ENCODE measurements at places on chromosomes 1 and 21.

GRCh38 chr1:236143104-236143948 is 987 bp downstream of the GPR137B start:
- peak; percentile 27 for DNase-seq

- DNase-seq = no peak
Measured at GRCh38 chr1:42933060-42933586, 25.5 kb downstream of the SLC2A1 start.

DNA sequence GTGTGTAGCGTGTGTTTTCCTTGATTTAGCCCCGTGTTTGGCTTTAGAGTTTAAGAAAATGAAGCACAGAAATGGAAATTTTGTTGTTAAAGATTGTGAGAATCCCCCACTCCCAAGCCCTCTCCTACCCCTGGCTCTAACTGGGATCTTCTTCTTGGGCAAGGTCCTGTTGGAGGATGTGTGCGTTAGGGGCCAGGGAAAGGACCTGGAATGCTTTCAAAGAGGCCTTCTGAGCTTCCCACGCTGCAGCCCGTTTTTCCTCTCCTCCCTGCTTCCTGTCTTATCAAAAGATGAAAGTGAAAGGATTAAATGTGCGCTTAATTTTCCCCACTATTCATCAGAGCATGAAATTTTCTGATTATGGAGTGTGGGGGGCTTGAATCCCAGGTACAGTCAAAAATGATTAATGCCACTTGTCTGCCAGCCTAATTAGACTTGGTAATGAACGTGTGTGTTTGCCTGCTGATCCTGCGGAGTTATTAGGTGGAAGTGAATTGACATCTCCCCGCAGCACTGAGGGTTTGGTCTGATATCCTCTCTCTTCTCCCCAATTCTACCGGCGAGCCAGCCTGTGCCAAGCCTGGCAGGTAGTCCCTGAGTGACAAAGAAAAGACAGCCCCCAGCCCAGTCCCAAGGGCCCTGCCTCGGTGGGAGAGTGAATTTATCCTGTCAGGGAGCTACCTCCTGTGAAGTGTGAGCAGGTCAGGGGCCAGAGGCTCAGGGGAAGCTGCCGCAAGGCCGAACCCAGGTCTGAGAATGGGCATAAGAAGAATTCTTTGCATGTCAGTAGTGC is 4.9 kb downstream of the RASSF5 start:
- no peak for DNase-seq

- DNase-seq = no peak
Measured at GRCh38 chr1:62361431-62361830, 42.2 kb upstream of the KANK4 start.

DNA sequence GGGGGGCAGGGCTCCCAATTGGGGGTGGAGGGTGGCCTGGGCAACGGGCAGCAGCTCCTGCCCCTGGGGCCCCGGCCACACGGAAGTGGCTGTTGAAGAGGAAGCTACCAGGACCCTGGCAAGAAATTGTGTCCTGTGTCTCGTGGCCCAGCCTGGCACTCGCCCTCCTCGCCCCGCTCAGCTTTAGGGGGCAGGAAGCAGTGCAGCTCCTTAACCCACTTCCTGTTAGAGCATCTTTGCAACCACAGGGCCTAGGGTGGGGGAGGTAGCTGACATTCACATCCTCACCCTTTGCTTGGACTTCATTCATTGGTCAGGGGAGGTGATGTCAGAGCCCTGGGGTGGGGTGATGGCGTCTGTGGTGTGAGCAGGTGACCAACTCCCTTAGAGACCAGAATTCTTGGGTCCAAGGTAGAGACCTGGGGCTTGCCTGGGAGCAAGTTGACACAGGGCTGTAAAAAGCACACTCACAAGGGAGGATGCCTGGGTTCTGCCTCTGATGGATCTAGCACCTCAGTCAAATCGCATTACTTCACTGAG is at the start of gene ARHGAP30:
ARHGAP30 (minus strand) TSS at position 161 of the 540 bp plus-strand sequence. CDS start 267 bp downstream, outside the sequence.
- DNase-seq = peak; percentile 53

GRCh38 chr21:17514124-17514845 is 1.4 kb downstream of the CXADR start:
- peak; percentile 40 for DNase-seq

- DNase-seq = no peak
Measured at GRCh38 chr21:30986965-30987364, 51.3 kb downstream of the KRTAP19-8 start.

DNA sequence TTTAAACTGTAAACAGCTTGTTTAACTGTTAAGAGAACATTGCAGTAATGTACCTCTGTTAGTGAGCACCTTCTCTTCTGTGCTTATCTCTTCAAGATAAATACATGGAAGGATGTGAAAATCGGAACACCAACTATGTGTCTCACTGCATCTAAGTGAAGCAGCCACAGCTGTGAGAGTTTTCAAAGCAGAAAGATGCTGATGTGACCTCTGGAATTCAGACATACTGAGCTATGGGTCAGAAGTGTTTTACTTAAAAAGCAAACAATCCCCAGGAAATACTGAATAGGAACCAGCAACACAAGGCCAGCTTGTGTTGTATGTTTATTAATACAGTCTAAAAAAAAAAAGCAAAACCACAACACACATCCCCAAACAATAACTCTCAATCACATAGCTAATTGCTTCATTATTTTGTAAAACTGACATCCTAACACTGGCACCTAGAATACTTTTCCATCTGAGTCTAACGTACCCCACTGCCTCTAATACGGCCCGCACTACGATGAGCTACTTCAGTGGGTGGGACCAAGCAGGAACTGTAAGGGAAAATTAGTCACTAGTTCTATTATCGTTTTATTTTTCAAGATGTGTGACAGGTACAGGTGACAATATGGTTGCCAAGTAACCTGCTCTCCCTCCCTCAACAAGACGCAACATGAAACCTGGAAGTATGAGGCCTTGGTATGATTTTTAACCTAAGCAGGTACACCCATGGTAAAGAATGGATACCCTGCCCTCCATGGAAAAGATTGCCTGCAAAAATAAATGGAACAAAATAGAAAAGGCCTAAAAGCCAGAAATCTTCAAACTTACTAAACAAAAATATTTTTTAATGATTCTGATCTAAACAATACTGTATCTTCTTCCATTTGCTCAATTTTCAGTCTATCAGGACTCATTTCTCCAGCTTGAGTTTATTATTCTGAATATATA is 13.9 kb downstream of the ERRFI1 start:
- no peak for DNase-seq

- no peak for DNase-seq
Measured at GRCh38 chr1:232621050-232621449, 8.9 kb downstream of the SIPA1L2 start.

DNA sequence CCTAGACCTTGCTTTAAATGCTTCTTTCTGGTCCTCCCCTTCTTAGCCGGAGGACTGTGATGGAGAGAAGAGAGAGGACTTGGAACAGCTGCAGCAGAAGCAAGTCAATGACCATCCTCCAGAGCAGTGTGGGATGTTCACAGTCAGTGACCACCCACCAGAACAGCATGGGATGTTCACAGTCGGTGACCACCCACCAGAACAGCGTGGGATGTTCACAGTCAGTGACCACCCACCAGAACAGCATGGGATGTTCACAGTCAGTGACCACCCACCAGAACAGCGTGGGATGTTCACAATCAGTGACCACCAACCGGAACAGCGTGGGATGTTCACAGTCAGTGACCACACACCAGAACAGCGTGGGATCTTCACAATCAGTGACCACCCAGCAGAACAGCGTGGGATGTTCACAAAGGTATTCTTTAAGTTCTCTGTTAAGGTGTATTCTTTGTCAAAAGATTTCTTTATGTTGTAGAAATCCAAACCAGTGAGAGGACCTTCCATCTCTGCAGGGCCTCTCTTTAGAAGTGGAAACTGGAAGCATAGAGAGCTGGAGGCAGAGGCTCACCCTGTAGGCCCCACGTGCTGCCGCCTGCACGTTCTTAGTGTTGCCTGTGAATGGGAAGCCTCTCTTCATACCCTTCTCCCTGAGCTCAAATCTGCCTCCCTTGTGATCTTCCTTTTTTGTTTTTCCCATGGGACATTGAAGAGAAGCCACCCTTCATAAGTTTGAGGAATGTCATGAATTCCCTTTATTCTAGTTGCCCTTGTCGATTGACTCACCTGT is 10.6 kb downstream of the PCNT start:
- DNase-seq = no peak

- DNase-seq = peak; percentile 15
Measured at GRCh38 chr1:940107-941014, 16.6 kb downstream of the SAMD11 start.

DNA sequence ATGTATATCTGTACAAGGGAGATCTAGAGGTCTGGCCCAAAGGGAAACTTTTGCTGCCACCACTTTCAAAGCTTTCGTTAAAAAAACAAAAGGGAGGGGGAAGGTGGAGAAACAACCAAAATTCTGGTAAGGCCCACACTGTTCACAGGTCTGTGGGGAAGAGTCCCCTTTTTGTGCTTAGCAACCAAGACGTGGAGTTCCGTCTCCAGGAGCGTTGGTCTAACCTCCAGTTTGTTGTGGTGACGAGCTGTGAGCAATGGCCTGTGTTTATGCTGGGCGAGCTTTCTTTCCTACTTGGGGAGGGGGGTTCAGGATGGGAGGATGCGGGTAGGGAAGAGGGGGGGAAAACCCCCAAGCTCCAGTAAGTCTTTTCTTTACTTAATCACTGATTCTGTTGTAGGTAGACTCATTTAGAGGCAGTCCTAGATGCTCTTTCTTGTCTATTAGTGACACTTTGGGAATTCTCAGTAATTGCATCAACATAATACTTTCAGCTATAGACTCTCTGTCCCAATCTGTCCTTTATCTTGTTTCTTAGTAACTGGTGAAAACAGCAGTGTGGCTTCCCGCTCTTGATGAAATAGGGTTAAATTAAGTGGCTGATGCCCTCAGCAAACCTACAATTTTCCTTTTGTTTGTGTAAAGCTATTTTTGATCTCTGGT is 1.5 kb downstream of the HIPK1 start:
- DNase-seq = no peak

DNA sequence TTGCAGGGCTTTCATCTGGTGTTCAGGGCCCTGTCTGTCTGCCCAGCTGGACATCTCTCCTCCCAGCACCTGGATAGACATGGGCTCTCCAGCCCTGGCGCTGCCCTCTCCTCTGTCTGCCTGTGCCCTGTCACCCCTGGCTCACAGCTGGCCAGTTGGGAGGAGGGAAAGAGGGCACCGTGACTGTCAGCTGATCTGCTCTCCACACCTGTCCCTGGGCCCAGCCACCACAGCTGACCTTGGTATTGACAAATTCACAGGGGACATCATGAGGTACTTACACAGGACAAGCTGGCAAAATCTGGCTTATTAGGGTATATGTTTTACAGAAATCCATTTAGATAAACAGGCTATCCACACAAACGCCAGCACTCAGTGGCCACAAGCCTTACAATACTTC is 8.3 kb downstream of the TNR start:
- DNase-seq = no peak

DNA sequence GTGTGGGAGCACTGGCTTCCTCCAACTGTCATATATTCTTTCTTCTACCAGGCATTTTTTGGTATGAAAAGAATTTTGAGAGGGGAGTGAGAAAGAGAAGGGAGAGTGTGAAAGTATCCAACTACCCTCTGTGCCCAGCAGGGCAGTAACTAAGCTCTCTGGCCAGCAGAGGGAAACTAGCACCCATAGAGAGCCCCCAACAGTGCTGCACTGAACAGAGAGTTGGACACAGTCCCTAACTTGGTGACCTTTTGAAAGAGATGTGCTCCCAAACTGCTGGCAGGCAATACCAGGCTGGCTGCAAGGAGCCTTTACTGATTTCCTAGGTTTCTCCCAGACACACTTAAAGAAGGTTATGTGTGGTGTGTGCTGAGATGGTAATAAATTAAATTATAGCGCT is 118.8 kb upstream of the PBX1 start:
- peak; percentile 5 for DNase-seq

GRCh38 chr1:16189003-16189402 is 23.4 kb downstream of the ARHGEF19 start:
- DNase-seq = no peak

GRCh38 chr21:14523234-14523633 is 22.9 kb downstream of the SAMSN1 start:
- DNase-seq = no peak

GRCh38 chr1:64183395-64184002 is 19.9 kb upstream of the UBE2U start:
- no peak for DNase-seq

DNA sequence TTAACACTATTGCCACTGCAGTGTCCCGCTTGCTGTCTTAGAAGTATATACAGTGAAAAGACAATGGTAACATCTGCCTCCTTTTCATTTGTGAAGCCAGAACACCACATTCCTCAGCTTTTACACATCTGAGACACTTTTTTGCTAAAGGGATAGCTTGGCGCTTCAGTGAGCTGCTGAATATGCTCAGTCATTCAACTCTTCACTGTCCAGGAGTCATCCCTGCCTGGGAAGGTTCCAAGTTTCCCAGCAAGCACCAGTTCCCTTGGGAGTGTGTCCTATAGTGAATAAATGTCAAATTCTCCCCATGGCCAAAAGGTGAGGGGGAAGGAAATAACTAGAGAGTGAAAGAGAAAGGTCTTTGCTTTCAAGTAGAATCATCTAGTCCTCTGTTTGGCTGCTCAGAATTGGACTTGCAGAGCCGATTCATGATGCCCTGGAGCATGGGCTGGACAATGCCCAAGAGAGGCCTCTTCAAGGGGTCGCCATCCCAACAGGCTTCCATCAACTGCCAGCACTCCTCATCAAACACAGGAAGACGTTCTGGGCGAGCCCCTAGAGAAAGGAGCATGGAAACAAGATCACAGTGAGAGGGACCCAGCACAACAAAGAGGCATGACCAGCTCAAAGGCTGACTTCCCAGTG is 25.5 kb upstream of the RBBP5 start:
- no peak for DNase-seq

GRCh38 chr1:192564099-192564498 is 11.5 kb upstream of the RGS1 start:
- no peak for DNase-seq

DNA sequence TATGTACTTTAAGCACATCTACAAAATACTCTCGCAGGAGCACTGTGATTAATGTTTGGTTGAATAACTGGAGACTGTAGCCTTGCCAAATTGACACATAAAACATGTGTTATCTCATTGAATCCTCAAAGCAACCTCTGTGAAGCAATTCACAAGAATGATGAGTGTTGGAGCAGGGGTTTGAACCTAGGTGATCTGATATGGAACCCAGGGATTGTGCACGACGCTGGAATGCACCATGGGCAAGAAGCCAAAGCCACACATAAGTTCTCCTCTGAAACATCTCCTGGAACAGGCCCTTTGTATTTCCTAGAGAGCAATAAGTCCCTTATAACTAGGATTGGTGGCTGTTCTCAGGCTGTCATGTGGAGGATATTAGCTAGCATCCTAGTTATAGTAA is 124.6 kb upstream of the IVNS1ABP start:
- DNase-seq = no peak

All from hippocampal formation (tissue), 2 donors.